ENCODE measurements at places on chromosomes 6 and 20.

- DNase-seq: no peak
These were observed 1.9 kb upstream of the IGF2R start for GRCh38 chr6:159966981-159967380.

DNA sequence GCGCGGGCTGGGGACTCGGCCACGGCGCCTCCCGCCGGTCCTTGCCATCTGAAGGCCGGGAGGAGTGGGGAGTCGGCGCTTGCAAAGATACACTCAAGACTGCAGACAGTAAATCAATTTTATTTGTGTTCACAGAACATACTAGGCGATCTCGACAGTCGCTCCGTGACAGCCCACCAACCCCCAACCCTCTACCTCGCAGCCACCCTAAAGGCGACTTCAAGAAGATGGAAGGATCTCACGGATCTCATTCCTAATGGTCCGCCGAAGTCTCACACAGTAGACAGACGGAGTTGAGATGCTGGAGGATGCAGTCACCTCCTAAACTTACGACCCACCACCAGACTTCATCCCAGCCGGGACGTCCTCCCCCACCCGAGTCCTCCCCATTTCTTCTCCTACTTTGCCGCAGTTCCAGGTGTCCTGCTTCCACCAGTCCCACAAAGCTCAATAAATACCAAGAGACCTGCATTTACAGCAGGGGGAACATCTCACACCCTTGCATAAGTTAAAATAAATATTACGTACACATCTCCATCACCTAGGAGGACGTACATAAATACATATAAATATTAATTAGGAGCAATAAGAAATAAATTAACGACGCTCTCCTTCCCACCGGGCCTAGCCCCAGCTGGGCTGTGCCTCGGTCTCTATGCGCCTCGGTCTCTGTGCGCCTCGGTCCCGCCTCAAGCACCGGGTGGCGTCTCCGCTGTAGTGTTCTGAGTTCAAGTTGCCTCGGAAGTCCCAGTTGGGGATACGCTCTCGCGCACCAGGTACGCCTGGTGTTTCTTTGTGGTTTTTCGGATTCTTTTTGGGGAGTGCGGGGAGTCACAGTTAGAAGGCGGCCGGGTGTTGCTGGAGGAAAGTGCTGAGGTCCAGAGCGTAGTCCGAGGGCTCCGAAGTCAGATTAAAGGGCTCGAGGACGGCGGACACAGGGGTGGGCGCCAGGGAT lies 889 bp upstream of the FLOT1 start:
- DNase-seq: no peak

- DNase-seq: no peak
These were observed 2.7 kb downstream of the SLC17A2 start for GRCh38 chr6:25927756-25928216.

DNA sequence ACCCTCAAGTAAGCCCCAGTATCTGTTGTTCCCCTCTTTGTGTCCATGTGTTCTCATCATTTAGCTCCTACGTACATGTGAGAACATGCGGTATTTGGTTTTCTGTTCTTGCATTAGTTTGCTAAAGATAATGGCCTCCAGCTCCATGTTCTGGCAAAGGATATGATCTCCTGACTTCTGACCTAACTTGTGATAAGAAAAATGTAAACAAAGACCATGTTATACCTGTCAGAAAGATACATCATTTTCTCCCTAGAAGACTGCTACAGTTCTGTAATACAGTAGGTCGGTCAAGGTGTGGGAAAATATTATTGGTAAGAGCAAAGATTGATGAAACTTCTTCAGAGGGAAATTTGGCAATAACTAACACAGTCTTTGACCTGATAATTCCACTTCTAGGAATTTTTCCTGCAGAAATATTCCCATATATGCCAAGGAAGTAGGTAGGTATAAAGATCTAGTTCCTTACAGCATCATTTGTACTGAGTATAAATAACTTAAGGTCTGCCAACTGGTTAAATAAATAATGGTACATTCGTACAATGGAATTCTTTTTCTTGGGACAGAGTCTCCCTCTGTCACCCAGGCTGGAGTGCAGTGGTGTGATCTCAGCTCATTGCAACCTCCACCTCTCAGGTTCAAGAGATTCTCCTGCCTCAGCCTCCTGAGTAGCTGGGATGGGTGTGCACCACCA lies 19.1 kb upstream of the FKBP5 start:
- DNase-seq: no peak

- no peak for DNase-seq
These were observed 380.9 kb upstream of the RGS17 start for GRCh38 chr6:153511896-153512496.

GRCh38 chr6:147648916-147649315 lies 140.4 kb downstream of the SAMD5 start:
- DNase-seq: no peak

DNA sequence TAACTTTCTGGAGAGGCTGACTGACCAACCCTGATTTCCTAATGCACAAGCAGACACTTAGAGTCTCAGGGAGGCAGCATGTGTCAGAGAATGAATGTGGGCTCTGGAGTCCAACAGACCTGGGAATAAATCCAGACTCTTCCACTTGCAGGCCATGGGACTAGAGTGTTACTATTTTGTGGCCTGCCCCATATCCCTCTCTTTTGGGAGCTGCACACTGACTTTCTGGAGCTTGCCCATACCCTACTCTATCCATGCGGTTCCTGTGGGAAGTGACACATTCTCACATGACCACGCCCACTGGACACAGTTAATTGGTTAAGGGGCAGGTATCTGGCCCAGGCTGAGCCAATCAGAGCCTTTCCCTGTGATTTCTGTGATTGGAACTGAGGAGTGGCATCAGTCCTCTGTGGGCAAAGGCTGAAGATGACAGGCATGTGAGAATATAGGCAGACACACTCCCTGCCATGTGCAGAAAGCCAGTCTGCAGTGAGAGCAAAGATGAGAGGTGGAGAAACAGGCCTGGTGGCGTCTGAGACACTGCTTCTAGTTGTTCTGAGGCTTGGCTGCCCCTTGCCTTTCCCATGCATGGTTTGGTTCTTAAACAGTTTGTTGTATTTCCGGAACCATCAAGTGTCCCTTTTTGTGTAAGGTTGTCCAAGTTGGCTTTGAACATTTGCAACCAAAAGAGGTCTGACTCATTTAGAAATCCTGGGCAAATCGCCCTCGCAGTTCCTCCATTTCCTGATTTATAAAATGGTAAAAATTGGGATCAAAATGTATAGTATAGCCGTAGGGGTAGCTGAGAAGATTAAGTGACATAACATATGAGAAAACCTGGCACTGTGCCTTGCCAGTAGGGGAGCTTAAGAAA lies 125.6 kb downstream of the CDC5L start:
- no peak for DNase-seq

DNA sequence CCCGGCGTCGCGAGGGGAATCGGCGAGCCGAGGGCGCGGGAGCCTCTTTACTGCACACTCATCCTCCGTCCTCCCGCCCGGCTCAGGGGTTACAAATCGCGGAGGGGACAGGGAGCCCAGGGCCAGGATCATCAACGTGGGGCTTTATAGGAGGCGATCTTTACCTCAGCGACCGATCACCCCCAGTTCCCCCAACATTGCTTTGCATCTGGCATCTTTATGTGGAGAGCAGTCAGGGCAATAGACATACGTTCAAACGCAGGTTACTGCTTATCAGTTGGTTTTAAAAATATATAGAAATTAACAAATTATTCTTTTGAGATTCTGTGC lies 634 bp downstream of the HSF2 start:
- DNase-seq: no peak

DNA sequence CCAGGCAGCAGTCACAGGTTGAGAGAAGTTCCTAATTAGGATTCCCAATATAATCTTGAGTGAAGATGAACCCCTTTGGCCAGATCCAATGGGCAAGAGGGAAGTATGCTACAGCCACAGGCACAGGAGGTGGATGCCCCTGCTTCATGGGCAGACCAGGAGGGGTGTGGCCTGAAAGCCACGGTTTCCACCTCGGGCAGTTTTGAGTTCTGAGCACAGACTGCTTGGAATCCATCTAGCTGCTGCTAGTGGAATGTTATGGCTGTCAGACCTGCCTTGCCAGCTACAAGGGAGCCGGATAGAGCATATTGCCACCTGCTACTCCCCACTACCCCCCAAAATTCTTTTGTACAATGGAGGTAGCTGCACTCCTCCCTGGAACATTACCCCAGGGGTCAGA lies 672.9 kb downstream of the HACE1 start:
- DNase-seq: no peak

GRCh38 chr20:25695532-25696370 lies 902 bp downstream of the ZNF337 start:
- DNase-seq: no peak

DNA sequence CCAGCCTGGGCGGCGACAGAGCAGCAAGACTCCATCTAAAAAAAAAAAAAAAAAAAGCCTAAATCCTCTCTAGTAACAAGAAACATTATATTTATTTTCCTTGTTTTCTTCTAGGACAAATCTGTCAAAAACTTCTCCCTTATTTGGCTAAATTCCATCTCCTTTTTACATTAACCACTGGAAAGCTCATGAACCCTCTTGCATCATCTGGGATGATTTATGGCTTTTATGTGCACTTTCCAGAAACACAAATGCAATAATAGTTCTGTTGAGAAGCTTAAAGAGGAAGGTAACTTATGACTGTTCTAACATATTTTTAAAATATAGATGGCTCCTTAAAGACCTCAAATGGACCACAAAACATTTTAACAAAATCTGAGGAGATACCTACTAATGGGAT lies 526.1 kb upstream of the SPTLC3 start:
- no peak for DNase-seq

DNA sequence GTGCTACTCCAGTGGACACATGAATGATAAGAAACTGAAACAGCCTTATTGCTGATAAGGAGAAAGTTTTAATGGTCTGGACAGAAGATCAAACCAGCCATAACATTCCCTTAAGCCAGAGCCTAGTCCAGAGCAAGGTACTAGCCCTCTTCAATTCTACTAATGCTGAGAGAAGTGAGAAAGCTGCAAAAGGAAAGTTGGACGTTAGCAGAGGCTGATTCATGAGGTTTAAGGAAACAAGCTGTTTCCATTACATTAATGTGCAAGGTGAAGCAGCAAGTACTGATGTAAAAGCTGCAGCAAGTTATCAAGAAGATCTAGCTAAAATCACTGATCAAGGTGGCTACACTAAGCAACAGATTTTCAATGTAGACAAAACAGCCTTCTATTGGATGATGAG lies 634.4 kb downstream of the KIF16B start:
- no peak for DNase-seq

GRCh38 chr6:127561660-127562059 lies 15.3 kb upstream of the C6orf58 start:
- no peak for DNase-seq

DNA sequence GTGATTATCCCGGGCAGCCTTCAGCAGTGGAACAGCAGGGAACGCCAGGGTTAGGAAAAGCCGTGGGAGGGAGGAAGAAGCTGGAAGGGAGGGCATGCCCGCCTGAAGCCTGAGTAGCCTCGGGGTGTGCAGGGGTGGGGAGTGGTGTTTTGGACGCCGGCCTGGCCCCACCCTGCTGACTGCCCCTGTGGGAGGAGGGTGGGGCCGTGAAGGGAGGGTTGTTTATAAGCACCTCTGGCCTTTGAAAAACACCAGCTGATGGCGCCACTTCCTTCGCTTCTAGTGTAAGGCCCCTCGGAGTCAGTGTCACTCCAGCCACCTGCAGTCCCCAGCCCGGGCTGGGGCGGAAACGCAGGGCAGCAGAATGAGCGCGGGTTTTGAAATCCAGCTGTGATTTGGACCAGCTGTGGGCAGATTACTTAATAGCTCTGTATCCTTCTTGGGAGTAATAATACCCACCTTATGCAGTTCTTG lies 52.8 kb upstream of the BMP6 start:
- DNase-seq: no peak

DNA sequence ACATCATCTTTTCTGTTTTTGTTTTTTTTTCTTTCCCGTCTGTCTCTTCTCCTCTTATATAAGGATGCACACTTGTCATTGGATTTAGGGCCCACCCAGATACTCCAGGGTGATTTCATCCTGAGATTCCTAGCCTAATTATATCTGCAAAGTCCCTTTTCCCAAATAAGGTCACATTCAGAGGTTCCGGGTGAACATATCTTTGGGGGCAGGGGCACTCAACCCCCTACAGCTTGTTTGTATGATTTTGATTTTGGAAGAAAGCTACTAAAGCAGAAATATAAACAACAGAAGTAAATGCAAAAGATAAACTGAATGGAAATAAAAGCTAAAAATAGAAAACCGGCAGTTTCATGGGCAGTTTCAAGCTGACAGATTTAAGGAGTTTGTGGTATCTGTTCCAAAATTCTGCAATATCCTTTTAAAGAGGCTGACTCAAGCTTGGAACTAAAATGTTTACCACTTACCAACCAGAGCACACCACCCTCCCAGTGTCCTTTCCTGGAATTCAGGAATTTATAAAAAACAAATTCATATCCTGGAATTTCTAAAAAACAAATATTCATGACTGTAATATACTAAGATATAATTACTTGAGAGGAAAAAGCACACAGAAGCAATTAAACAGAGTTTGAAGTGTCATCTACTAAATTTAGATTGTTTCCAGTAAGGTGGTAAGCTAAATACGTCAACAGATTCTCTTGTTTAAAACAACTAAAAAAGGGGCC lies 100.0 kb upstream of the CARMIL1 start:
- DNase-seq: no peak

DNA sequence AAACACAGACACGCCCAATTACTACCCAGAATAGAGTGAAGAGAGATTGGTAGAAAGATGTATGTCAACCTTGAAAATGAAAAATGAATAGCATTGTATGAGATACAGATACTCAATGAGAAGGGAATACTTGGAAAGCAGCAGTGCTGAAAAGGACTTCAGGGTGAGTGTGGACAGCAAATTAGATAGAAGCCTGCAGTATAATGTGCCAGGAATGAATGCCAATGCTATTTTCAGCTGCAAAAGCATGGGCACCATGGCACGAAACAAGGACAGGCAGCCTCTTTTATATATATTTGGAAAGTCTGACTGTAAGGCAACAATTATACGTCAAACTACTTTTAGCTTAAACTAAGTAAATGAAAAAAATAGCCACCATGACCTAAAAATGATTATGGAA lies 118.2 kb downstream of the PTCHD4 start:
- no peak for DNase-seq

GRCh38 chr6:105024803-105025202 lies 67.9 kb downstream of the LIN28B start:
- no peak for DNase-seq

GRCh38 chr6:128443553-128443952 lies 76.8 kb downstream of the PTPRK start:
- DNase-seq: no peak

DNA sequence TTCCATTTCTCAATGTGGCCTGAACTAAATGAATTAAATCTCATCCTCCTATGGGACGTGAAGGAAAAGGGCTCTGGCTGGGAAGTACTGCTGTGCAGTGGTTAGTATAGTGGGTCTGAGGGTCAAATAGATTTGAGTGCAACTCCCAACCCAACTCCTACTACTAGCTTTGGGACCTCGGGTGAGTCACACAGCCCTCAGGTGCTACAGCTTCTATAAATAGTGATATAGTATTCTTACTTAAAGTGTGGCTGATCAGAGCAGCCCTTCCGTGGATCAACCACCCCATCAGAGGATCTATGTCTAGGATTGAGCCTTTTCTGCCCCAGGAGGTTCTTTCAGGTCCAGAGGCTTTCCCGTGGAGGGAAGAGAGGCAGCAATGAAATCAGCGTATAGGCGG lies 904 bp upstream of the UST start:
- DNase-seq: no peak

- no peak for DNase-seq
These were observed 80.2 kb downstream of the CARMIL1 start for GRCh38 chr6:25359191-25359861.

Data from activated T-helper 9 cell treated with anti-CD3 and anti-CD28 coated beads, Interleukin-2, amount 50 U/mL, for 16 hours (primary cell).